GM12878 (cell line): ENCODE measurements at places on chromosomes 13 and 19. TPM values are rescaled to one million over a fixed set of nuclear protein-coding genes. Genes with fewer than 3 reads are reported as not detected.

Gene PNMA8B
- not detected in 2 replicates for total RNA-seq

Gene TMEM86B
- total RNA-seq: 6.6 and 8.3 TPM in 2 replicates

Gene LRRC8E
- 0.16 TPM in 1 of 2 replicates, not detected in the other for total RNA-seq

Gene PINLYP
- 6.4 and 6.9 TPM in 2 replicates for total RNA-seq

Gene ZNF578
- 0.10 TPM in 1 of 2 replicates, not detected in the other for total RNA-seq

Gene PALM
- 0.37 and 0.95 TPM in 2 replicates for total RNA-seq

Gene C19orf18
- not detected in 2 replicates for total RNA-seq

- DNase-seq: no peak
Observed at GRCh38 chr13:105255472-105255871, 1280.0 kb downstream of the EFNB2 start.

DNA sequence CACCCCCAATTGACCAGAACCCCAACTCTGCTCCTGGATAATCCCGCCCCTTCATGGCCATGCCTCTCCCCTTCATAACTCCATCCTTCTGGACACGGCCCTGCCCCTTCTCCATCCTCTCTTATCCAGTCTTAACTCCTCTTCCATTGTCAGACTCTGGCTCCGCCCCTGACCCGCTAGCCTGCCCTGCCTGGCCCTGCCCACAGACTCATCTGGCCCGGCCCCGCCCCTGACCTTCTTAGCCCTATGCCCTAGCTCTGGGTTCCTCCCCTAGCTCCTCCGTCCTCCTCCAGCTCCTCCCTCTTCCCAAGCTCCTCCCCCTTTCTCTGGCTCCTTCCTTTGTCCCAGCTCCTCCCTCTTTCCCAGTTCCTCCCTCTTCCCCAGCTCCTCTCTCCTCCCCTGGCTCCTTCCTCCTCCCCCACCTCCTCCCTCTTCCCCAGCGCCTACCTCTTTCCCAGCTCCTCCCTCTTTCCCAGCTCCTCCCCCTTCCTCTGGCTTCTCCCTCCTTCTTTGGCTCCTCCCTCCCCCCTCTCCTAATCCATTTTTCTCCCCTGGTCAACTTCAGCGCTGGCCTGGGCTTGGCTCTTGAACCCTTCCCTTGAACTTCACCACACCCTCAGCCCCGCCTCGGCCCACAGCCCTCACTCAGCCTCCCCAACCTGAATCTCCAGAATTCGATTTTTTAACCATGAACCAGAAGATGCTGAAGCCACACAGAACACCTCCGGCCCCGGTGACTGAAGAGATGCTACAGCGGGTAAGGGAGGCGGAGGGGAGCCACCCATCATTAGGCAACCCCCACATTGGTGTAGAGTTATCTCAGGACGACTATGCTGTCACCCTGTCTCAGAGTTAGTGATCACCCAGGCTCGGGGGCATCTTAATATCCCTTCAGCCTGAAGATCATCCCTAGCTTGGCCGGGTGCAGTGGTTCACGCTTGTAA is 9.2 kb upstream of the ZNF358 start:
- no peak for DNase-seq

GRCh38 chr13:19020988-19021387 is 160.6 kb downstream of the TUBA3C start:
- no peak for DNase-seq

DNA sequence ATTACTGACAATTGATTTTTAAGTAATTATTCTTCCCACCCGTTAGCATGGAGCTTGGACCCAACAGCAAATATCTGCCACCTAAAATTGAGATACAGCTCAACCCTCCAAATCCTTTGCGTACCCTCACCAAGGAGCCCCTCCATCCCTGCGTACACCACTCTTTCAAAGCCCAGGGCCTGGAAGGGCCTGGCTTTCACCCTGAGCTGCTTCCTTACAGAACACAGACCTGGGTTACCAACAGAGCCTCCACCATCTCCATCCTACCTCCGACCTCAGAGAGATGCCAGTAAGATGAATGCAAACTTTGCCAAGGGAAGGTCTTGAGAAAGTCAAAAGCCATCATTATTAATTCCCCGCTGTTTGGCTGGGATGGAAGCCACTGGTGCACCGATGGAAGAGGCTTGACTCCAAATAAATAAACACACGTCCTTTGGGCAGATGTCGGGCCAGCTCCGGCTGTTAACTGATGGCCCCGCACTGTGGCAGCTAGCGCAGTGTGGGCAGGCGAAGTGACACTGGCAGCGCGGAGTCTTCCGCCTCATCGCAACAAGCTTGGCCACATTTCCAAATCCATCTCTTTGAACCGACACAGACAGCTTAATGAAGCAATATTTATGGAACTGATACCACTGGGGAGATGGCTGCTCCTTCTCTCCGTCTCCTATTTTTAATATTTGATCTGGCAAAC is 150.2 kb upstream of the VSTM2B start:
- no peak for DNase-seq

DNA sequence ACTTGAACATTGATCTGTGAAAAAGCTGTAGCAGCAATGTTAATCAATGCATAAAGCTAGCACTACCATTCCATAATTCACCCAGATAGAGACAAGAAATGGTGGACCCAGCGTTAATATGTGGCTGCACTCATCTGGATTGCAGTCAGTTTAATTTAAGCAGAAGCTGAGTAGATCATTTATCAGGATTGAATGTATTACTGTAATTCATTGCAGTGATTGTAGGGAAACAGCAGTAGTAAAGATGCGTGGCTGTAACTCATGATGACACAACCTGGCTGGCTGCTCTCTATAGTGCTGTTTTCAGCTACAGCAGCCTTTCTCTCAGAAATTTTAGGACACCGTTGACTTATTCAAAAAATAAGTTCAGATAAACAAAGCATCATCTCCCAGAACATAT is 499.5 kb upstream of the SLITRK6 start:
- no peak for DNase-seq

DNA sequence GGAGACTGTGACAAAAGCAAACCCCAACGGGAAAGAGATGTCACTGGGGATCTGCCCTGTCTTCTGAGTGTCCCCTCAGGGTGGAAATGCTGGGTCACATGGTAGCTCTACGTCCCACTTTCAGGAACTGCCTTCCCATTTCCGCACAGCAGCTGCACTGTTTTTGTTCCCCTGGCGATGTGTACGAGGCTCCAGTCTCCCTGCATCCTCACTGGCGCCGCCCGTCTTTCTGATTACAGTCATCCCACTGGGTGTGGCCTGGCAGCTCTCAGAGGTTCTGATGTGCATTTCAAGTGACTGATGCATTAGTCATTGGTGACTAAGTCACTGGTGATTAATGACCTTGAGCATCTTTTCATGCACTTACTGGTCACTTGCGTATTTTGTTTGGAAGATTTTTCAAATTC is 21.2 kb downstream of the PCID2 start:
- DNase-seq: no peak

DNA sequence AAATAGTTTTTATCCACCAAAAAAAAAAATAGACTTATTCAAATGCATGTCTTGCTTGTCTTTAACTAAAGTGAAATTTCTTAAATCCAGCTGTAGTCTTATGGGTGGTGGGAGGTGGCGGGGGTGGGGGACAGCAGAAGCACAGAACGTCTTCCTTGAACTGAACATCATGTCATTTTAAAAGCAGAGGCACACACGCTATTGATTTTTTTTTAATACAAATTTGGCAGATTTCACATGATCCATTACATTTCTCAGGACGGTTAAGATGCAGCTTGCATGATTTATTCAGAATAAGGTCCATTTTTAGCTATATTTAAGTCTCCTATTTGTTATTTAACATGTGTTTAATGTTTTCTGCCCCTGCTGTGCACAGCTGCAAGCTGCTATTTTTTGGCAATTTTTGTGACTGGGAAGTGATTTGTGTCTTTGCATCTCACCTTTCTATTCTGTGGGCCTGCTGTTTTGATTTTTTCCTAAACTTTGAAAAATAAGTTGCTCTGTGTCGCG is 274.0 kb downstream of the TSHZ3 start:
- no peak for DNase-seq

GRCh38 chr13:97934590-97934989 is 18.9 kb upstream of the IPO5 start:
- DNase-seq: no peak

DNA sequence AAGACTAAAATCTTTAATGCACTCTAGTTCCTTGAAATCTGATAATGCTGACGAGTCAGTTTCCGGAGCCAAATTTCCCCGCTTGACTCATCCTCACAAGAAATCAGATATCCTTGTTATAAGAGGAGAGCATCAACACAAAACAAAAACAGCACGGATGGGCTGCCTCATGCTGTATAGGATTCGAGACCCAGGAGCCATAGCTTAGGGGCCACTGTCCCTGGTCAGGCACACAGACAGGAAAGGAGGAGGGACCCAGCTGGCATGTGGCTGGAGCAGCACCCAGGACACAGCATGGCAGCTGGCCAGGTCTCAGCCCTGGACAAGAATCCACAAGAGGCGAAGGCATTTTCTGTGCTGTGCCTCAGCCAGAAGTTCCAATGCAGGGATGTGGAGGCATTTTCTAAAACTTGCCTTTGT is 110.2 kb upstream of the SPATA13 start:
- no peak for DNase-seq

DNA sequence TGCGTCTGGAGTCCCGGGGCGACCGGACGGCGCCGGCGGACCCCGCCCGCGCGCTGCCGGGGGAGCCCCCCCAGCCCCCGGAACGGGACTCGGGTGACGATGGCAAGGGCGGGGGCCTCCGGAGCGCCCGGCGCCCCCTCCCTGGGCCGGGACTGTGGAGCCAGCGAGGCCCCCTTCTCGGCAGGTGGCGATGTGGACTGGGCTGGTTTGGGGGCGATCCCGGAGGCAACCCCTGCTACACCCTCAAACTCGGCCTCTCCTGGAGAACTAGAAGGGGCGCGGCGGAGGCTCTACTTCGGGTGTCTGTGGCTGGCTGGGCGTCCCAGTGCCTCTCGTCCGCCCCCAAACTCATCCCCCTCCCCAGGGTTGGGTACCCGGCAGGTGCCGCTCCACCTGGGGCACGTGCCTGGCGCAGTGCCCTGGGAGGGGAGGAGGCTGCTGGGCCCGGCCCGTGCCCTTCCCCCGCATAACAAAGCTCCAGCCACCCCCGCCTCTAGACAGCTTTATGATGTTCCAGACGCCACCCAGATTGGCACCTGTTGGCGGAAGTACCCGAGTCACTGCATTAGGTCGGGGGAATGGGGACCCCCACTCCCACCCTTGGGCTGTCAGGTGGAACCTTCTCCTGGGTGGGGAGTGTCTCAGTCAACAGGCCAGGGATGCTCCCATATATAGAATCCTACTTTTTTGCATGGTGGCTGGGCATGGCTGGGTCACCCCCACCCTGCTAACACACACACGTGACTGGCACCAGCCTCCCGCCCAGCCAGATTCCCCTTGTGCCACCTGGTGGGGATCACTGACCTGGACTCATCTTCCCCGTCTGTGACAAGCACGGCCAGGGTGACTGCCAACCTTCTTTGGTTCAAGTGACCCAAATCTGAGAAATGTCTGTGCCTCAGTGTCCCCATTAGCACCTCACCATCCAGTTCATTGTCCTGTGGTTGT is 722 bp downstream of the PKN1 start:
- DNase-seq: no peak

- no peak for DNase-seq
Observed at GRCh38 chr13:60343978-60344377, 53.0 kb upstream of the TDRD3 start.

DNA sequence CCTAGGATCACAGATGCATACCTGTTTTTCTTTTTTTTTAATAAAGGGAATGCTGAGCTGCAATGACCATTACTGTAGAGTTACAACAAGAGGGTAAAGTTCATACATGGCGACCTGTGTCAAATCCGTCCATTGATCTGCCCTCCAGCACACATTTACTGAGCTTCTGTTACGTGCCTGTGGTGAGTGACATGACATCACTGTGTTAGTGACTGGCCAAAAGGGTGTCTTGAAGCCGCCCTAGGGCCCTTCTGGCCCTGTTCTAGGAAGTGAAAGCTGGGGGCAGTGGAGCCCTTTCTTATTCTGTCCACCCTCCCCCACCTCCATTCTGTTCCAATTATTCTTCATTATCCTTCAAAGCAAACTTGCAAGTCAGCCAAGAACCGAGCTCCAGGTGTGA is 66.3 kb downstream of the ZIC5 start:
- no peak for DNase-seq
